ENCODE measurements at places on chromosomes 1 and 21. TPM values are rescaled to one million over a fixed set of nuclear protein-coding genes. Genes with fewer than 3 reads are reported as not detected.
A peak's percentile ranks its signal among the peaks of the same experiment; 100 is the strongest.

DNA sequence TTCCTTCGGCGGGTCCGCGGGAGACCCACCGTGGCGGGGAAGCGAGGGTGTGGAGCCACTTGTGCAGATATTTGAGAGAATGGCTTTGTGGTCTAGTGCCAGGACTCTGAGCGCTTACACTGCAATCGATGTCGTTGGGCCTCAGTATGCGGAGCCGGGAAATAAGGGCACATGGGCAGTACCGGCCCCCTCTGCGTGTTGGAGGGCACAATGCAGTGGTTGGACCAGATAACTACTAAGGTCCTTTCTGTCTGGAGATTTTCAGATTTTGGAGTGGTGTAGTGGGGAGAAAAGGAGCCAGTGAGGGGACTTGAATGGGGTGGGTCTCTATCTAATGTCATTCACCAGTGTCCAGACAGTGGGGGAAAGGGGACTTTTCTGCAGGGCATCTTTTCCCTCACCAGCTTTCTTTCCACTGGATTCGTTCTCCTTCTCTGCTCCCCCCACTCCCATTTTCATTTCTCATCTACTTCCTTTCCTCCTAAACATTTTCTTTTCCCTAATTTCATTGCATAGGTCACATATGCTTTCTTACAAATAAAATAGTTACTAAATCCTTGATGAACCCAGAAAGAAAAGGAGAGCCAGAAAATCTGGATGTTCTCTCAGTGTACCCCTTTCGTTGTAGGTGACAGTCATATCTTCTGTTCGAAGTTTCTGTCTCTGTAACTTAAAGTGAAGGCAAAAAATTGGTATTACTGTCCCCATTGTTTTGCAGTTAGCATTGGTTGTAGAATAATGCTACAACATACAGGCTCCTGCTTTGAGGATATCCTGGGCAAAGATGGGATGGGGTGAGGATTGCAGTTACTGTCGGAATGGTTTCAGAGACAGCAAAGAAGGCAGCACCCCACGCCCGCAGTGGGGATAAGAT is 1.4 kb downstream of the ATF3 start:
- H3K4me1 ChIP-seq = peaks cover 21% of the 10 kb centered on the region
- H3K27ac ChIP-seq = no peak overlapping the region
- peaks cover 11% of the 10 kb centered on the region for H3K27me3 ChIP-seq
- peak overlapping the region; percentile 76 for H3K4me3 ChIP-seq
- DNase-seq = no peak
- H3K36me3 ChIP-seq = no peaks in the 10 kb centered on the region

- H3K4me1 ChIP-seq = no peaks in the 10 kb centered on the region
- no peak overlapping the region for H3K4me3 ChIP-seq
- peaks cover 2% of the 10 kb centered on the region for H3K27me3 ChIP-seq
These were observed 4.1 kb upstream of the TMEM52 start for GRCh38 chr1:1922956-1923833.

- H3K4me3 ChIP-seq = no peak overlapping the region
- no peak overlapping the region for H3K27ac ChIP-seq
- DNase-seq = no peak
- no peaks in the 10 kb centered on the region for H3K27me3 ChIP-seq
These were observed 89.8 kb downstream of the SLC16A1 start for GRCh38 chr1:112866151-112866550.

The LAD1 gene
- total RNA-seq = 0.53 TPM

GRCh38 chr1:58968360-58968952 is 184.6 kb upstream of the JUN start:
- H3K36me3 ChIP-seq = no peaks in the 10 kb centered on the region
- peaks cover 29% of the 10 kb centered on the region for H3K4me1 ChIP-seq
- H3K4me3 ChIP-seq = no peak overlapping the region
- no peak for DNase-seq

- peaks cover 4% of the 10 kb centered on the region for H3K27me3 ChIP-seq
- H3K27ac ChIP-seq = no peak overlapping the region
- no peaks in the 10 kb centered on the region for H3K36me3 ChIP-seq
- no peak for DNase-seq
These were observed 16.2 kb downstream of the RHOU start for GRCh38 chr1:228751360-228752098.

DNA sequence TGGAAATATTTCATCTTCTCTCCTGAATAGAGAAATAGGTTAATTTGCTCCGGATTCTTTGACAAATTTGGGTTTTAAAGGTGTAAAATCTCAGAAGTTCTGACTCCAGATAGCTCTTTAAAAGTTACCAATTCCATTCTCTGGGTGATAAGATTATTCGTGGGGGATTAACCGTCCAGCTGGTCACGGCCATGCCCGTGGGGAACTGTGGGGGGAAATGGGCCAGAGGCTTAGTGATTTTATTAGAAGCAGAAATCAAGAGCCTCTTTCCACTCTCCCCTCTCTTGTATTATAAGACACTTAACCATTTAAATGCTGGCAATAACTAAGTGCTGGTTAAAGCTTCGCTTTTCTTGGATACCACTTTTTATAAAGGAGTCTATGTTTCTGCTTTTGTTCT is 376.4 kb upstream of the KAZN start:
- no peak overlapping the region for H3K4me3 ChIP-seq
- no peaks in the 10 kb centered on the region for H3K27me3 ChIP-seq
- no peaks in the 10 kb centered on the region for H3K4me1 ChIP-seq
- H3K36me3 ChIP-seq = no peaks in the 10 kb centered on the region
